Daoy (cell line): ENCODE measurements at places on chromosomes 2 and 18. TPM values are rescaled to one million over a fixed set of nuclear protein-coding genes. Genes with fewer than 3 reads are reported as not detected.

CCDC148 gene
- 0.46 and 4.9 TPM in 2 replicates for total RNA-seq

EPB41L5 gene
- 3.0 and 6.4 TPM in 2 replicates for total RNA-seq

ADD2 gene
- 15.6 and 23.3 TPM in 2 replicates for total RNA-seq

TRIM54 gene
- not detected in 2 replicates for total RNA-seq

PROKR1 gene
- total RNA-seq = 0.06 TPM in 1 of 2 replicates, not detected in the other

UGT1A4 gene
- total RNA-seq = 0.63 TPM in 1 of 2 replicates, not detected in the other

C18orf54 gene
- total RNA-seq = 5.8 and 7.7 TPM in 2 replicates

SLC5A6 gene
- 86.8 and 101 TPM in 2 replicates for total RNA-seq

NEUROD1 gene
- 0.09 TPM in 1 of 2 replicates, not detected in the other for total RNA-seq

SH3RF3 gene
- 3.0 and 3.3 TPM in 2 replicates for total RNA-seq

DNAH6 gene
- total RNA-seq = 0.12 and 2.9 TPM in 2 replicates

POTEC gene
- total RNA-seq = 2.9 and 3.8 TPM in 2 replicates

MORN2 gene
- total RNA-seq = 50.1 and 82.2 TPM in 2 replicates

HMSD gene
- total RNA-seq = 0.06 TPM in 1 of 2 replicates, not detected in the other

KCNE4 gene
- 0.77 and 2.0 TPM in 2 replicates for total RNA-seq

GRHL1 gene
- total RNA-seq = 2.2 TPM in 2 replicates

MATN3 gene
- total RNA-seq = 0.29 and 0.30 TPM in 2 replicates

LRP1B gene
- not detected in 2 replicates for total RNA-seq
